ENCODE measurements at places on chromosomes 13 and 19.

GRCh38 chr19:51163257-51163656, 21.2 kb downstream of the SIGLEC7 start:
- no peak for DNase-seq

- no peak for DNase-seq
Measured at GRCh38 chr13:84563611-84564010, 681.3 kb upstream of the SLITRK1 start.

DNA sequence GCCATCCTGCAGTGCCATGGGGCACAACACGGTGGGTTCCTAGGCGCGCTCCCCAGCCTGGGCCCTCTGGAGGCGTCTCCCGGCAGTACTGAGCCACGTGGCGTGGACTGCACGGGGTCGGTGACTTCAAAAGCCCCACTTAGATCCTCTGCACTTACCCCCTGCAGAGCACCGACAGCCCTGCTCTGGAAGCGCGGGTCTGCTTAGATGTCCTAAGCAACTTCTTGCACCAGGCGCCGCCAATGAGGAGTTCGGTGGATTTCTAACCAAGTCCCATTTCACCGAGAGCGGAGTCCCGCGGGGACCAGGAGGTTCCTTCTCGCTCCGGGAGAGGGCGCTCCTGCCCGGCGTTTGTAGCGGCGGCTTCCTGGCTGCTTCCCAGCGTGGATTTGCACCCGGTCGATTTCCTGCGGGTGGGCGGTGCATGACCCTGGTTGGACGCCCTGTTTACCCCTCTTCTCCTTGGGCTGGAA, 25.2 kb upstream of the ZNF845 start:
- DNase-seq, result no peak

- no peak for DNase-seq
Measured at GRCh38 chr19:16886305-16886880, 2.4 kb upstream of the F2RL3 start.

DNA sequence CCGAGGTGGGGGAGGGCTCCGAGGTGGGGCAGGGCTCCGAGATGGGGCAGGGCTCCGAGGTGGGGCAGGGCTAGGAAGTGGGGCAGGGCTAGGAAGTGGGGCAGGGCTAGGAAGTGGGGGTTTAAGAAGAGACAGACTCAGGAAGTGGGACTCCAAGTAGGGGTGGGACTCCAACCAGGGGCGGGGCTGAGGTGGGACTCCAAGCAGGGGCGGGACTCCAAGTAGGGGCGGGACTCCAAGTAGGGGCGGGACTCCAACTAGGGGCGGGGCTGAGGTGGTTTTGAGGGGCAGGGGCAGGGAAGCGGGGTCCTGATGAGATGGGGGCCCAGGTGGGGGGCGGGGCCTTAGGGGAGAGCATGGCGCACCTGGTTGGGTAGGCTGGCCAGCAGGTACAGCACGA, 13.6 kb downstream of the CFD start:
- peak; percentile 35 for DNase-seq

DNA sequence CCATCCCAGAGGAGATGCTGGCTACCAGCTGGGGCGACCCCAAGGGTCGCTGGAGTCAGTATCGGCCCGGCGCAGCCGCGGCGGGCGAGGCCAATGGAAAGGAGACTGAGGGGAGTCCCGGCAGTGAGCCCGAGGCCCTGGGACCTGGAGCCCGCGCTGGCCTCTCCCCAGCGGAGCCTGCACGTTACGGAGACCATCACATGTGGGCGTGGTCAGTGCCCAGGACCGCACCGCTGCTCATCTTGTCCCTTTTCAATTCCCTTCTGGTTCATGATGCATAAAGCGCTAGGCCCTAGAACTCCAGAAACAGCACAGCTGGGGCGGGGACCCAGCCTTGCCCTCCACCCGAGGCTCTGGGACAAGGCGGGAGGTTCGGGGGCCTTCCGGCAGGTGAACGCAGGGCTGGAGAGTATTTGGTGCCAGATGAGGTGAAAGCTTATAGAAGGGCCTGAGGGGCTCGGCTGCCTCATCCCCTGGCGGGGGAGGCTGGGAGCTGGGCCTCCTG, 8.0 kb downstream of the C19orf25 start:
- no peak for DNase-seq

- no peak for DNase-seq
Measured at GRCh38 chr13:66926851-66927524, 303.1 kb downstream of the PCDH9 start.

DNA sequence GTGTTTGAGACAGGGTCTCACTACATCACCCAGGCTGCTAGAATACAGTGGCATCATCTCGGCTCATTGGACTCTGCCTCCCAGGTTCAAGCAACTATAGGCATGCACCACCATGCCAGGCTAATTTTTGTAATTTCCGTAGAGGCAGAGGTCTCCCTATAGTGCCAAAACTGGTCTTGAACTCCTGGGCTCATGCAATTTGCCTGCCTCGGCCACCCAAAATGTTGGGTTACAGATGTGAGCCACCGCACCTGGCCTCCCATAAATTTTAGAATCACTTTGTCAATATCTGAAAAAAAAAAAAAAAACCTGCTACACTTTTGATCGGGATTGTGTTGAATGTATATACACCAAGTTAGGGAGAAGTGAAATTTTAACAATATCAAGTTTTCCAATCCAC, 11.9 kb upstream of the PLEKHF1 start:
- DNase-seq, result no peak

GRCh38 chr13:99351772-99352171, 44.6 kb upstream of the GPR183 start:
- no peak for DNase-seq

DNA sequence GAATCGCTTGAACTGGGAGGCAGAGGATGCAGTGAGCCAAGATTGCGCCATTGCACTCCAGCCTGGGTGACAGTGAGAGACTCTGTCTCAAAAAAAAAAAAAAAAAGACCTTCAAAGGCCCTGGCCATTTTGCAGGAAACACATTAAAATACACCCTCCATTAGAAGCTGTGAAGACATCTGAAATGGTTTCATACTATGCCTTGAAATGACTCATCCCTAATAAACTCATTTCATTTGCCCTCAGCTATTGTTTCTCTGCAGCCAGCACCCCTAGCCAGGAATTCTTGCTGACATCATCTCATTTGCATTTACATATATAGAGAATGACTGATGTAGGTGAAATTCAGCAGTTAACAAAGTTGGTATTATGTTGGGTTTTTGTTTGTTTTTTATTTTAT, 8.7 kb downstream of the EML2 start:
- DNase-seq, result no peak

- DNase-seq, result peak; percentile 64
Measured at GRCh38 chr19:45645631-45646344, 6.6 kb upstream of the EML2 start.

GRCh38 chr13:78826312-78826711, 167.4 kb upstream of the OBI1 start:
- no peak for DNase-seq

DNA sequence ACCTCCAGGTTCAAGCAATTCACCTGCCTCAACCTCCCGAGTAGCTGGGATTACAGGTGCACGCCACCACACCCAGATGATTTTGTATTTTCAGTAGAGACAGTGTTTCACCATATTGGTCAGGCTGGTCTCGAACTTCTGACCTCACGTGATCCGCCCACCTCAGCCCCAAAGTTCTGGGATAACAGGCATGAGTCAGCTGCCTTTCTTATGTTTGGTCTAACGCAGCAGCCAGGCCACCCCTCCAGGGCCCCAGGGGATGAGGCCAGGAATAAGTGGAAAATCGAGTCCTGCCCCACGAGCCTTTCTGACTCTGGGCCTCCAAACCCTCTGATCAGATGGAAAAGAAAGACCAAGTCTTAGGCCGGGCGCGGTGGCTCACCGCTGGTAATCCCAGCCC, 44.5 kb downstream of the CERS4 start:
- no peak for DNase-seq

DNA sequence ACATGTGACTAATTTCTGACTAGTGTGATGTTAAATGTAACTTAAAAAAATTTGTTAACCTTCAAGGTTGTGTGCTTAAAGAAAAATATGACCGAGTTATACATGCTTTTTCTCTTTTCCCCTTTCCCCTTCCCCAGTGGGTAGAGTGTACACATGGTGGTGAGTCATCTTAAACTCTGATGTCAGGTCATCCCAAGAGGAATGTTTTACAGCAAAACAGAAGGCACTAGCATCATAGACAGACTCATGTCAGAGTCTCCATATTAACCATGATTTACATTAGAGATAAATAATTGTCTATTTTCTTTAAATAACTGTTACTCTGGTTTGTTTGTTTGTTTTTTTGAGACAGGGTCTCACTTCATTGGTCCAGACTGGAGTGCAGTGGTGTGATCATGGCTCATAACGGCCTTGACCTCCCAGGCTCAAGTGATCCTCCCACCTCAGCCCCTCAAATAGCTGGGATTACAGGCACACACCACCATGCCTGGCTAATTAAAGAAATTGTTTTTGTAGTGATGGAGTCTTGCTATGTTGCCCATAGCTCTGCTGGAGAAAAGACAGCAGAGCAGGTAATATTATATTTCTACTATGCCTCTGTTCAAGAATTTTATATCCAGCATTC, 160.4 kb upstream of the PCDH9 start:
- DNase-seq, result no peak

DNA sequence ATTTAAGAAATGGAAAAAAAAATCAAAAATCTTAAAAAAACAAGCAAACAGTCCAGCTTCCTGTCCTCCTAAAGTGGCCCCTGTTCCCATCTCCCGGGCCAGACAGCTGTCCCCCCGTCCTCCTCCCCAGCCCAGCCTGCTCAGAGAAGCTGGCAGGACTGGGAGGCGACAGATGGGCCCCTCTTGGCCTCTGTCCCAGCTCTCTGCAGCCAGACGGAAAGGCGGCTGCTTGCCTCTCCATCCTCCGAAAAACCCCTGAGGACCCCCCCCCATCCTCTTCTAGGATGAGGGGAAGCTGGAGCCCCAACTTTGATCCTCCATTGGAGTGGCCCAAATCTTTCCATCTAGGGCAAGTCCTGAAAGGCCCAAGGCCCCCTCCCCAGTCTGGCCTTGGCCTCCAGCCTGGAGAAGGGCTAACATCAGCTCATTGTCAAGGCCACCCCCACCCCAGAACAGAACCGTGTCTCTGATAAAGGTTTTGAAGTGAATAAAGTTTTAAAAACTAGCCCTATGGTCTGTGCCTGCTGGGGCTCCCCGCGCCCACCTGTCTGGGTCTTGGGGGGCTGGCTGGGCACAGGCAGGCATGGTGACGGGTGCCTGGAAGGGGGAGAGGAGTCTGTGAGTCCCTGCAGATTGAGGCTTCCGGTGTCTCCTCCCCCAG, 3.8 kb downstream of the GADD45GIP1 start:
- no peak for DNase-seq

Data from stimulated activated CD4-positive, alpha-beta T cell treated with anti-CD3 and anti-CD28 coated beads, Interleukin-15, amount 100 ng/mL, for 1 hour (primary cell).